ENCODE measurements at places on chromosomes 1 and 21. TPM values are rescaled to one million over a fixed set of nuclear protein-coding genes. Genes with fewer than 3 reads are reported as not detected.

GRCh38 chr1:232422898-232423297 is 207.0 kb downstream of the SIPA1L2 start:
- H3K27ac ChIP-seq, result no peak overlapping the region
- H3K4me3 ChIP-seq, result no peak overlapping the region
- no peaks in the 10 kb centered on the region for H3K4me1 ChIP-seq
- peaks cover 4% of the 10 kb centered on the region for H3K36me3 ChIP-seq

- no peak overlapping the region for H3K4me3 ChIP-seq
- H3K4me1 ChIP-seq, result no peaks in the 10 kb centered on the region
- DNase-seq, result no peak
- no peaks in the 10 kb centered on the region for H3K27me3 ChIP-seq
- no peak overlapping the region for H3K27ac ChIP-seq
- no peaks in the 10 kb centered on the region for H3K36me3 ChIP-seq
These were observed 95.7 kb downstream of the AKT3 start for GRCh38 chr1:243754348-243754747.

DNA sequence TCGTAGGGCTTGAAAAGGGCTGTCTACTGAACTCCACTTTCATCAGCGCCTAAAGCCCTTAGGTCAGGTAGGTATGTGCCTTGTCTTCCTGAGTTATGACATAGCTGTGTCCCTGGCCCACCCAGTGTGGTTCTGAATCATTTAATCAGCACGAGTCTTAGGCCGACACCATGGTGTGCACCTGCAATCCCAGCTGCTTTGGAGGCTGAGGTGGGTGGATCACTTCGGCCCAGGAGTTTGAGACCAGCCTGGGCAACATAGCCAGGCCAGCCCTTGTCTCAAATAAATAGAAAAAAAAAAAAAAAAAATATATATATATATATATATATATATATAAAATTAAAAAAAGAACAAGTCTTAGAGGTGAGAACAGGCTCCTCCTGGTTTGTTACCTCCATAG is 15.8 kb downstream of the LRRC71 start:
- no peak overlapping the region for H3K27ac ChIP-seq
- H3K4me3 ChIP-seq, result no peak overlapping the region
- no peaks in the 10 kb centered on the region for H3K27me3 ChIP-seq
- peaks cover 58% of the 10 kb centered on the region for H3K36me3 ChIP-seq

Gene FMOD
- total RNA-seq, result 37.9 TPM

DNA sequence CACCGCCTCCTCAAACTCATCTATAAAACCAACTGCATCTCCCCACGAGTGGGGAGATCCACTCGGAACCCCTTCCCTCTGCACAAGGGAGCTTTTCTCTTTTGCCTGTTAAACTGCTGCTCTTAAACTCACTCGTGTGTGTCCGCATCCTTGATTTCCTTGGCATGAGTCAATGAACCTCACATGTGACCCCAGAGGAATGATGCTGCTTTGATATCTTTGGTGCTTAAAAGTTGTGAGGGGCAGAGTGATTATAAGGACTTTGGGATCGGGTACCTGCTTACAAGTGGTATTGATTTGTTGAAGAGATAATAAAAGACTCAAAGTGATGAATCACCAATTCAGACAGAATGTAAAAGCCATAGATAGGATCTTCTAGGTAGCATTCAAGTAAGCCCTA is 125.3 kb downstream of the GREM2 start:
- no peak overlapping the region for H3K27ac ChIP-seq
- no peaks in the 10 kb centered on the region for H3K27me3 ChIP-seq
- H3K4me1 ChIP-seq, result no peaks in the 10 kb centered on the region
- H3K36me3 ChIP-seq, result no peaks in the 10 kb centered on the region
- H3K4me3 ChIP-seq, result no peak overlapping the region

Gene ARPC5
- 100 TPM for total RNA-seq

DNA sequence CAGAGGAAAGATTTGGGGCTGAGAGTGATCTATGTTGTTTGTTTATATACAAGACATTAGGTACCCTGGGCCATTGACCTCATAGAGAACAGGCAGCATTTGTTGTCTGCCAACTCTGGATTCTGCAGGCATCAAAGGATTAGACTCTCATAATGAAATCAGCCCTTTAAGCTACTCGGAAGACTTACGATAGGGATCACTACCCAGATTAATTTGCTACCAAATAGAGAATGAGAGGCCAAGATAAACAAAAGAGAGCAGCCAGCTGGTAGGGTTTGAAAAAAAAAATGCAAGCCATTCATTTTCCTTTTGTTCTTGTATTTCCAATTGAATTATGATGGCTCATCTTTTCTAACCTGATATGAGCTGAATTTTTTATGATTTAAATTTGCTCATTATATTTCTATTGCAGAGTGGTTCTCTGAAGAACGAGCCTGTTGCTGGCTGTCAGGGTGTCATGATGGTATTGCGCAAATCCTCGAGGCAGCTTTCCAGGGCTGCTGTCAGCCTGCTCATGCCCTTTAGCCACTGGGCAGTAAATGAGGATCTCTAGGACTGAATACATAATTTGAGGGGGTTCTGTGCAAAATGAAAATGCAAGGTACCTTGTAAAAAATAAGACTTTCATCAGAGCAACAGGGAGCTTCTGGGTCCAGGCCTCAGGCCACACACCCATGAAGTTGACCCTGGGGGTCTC is 116.4 kb upstream of the KCNJ15 start:
- no peaks in the 10 kb centered on the region for H3K27me3 ChIP-seq
- H3K4me3 ChIP-seq, result no peak overlapping the region
- peaks cover 11% of the 10 kb centered on the region for H3K4me1 ChIP-seq
- H3K36me3 ChIP-seq, result no peaks in the 10 kb centered on the region
- H3K27ac ChIP-seq, result no peak overlapping the region
- no peak for DNase-seq

DNA sequence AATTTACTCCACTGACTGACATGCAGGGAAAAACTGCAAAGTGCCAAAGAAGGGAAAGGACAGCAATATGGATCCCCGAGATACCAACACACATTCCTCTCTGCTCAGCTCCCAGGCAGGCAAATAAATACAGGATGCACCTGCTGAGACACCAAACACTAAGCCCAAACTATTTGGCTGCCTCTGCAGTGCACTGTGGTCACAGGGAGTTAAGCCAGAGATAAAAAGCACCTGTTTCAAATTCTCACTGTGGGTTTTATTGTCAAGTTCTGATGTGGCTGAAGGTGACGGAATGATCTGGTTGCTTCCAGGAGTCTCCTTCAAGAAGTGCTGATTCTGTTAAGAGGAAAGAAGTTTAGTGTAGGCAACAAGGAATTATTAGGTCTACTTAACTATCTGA is 17.7 kb downstream of the TEX38 start:
- H3K36me3 ChIP-seq, result peaks cover 58% of the 10 kb centered on the region
- H3K27me3 ChIP-seq, result no peaks in the 10 kb centered on the region
- DNase-seq, result no peak

- no peak overlapping the region for H3K4me3 ChIP-seq
- H3K27ac ChIP-seq, result no peak overlapping the region
- DNase-seq, result no peak
These were observed 208.1 kb downstream of the PATJ start for GRCh38 chr1:61950418-61950817.

Gene LINGO4
- total RNA-seq, result not detected

DNA sequence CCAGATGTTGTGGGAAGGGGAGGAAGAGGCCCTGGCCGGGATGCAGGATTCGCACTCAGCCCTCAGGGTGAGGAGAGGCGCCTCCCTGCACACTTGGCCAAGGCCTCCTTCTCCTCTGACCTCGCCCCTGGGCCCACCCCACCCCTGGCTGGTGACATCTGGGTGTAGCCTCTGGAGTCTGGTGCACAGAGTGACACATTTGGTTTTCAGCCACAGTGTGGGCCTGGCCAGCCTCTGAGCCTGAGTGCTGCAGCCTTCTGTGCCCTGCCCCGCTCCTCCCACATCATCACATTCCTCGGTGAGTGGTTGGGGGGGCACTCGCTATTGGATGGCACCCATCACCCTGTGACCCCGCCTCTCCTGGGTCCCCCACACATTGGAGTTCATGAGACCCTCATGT is 45.8 kb downstream of the PRDM16 start:
- H3K4me3 ChIP-seq, result no peak overlapping the region
- no peaks in the 10 kb centered on the region for H3K4me1 ChIP-seq
- DNase-seq, result no peak

GRCh38 chr1:181743878-181744312 is 260.6 kb downstream of the CACNA1E start:
- peaks cover 4% of the 10 kb centered on the region for H3K4me1 ChIP-seq
- H3K4me3 ChIP-seq, result no peak overlapping the region
- H3K36me3 ChIP-seq, result no peaks in the 10 kb centered on the region
- DNase-seq, result peak; percentile 65
- H3K27me3 ChIP-seq, result no peaks in the 10 kb centered on the region
- H3K27ac ChIP-seq, result no peak overlapping the region

Gene ADORA3
- total RNA-seq, result 4.7 TPM

DNA sequence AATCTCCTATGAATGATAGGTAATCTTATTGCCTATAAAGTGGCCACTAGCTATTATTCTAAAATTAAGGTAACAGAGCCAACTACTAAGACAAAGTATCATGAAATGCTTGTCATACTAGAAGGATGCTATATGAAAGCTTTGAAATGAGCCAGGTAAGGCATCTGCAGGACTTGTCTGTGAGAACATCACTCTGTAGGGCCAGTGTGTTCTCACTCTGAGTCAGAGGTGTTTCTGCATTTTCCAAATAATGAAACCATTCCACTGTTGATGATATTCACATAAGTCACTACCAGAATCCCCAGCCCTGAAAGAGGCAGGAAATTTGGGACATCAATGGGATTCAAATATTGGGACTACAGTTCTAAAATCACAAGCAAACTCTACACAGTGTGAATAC is 25.8 kb upstream of the GBP5 start:
- no peaks in the 10 kb centered on the region for H3K27me3 ChIP-seq
- no peaks in the 10 kb centered on the region for H3K4me1 ChIP-seq
- DNase-seq, result no peak
- H3K27ac ChIP-seq, result no peak overlapping the region
- no peak overlapping the region for H3K4me3 ChIP-seq
- no peaks in the 10 kb centered on the region for H3K36me3 ChIP-seq

All from upper lobe of left lung (tissue), 6 donors.